Stimulated activated naive CD4-positive, alpha-beta T cell treated with Interleukin-2 at 50 U/mL for 16 hours (primary cell): ENCODE measurements at places on chromosomes 3 and 15.

DNA sequence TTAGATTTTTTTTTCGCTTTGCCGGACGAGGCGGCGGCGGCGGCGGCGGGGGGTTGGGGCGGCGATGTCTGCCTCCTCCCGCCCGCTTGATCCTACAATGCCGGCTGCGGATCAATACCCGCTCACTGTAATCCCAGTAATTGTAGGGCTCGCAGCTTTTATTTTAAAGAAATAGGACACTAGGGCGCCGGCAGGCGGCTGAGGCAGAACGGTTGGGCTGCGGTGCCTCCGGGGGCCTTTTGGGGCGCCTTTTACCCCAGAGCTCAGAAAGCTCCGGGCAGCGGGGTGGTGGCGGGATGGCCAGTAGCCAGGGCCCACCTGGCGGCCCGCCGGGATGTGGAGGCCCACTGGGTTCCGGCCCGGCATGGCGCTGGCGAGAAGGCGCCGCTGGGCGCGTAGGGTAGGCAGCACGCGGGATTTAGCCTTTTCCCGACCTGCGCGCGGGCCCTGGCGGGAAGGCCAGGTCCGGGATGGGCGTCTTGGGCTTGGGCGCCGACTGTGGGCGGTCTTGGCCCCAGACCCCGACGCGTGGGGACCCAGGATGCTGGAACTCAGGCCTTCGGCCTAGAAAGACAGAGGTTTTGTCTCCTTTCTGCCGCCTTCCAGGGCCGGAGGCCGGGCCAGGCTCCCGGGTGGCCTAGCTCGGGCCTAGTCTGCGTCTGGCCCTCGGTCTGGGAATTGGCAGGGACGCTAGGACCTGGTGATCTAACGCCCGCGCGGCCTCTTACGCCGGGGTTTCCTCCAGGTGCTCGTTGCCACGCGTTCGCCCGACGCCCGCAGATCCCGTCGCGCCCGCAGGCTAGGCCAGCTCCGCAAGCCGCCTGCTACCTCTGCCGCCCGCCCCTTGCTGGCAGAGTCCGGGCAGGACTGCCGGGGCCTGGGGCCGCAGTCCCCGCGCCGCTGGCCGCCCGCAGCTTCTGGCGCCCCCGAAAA, 15.5 kb upstream of the ONECUT1 start:
- no peak for DNase-seq

DNA sequence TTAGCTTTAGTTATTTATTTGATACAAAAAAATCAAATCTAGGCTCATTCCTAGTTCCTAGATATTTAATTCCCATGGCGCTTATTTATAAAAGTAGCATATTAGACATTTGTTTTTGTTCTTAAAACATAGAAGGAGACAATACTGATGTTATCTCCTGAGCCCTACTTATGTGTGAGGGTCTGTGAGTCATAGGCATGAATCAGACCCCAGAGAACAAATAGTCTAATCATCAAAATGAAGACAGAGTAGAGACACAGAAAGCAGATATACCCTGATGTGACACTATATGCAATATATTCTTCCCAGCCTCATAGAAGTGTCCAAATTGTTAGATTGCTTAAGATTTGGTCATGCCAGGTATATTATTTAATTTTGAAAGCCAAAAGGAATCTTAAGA, 44.9 kb downstream of the PEX5L start:
- no peak for DNase-seq

- DNase-seq, result no peak
Observed at GRCh38 chr3:186004209-186004608, 66.4 kb upstream of the TRA2B start.

DNA sequence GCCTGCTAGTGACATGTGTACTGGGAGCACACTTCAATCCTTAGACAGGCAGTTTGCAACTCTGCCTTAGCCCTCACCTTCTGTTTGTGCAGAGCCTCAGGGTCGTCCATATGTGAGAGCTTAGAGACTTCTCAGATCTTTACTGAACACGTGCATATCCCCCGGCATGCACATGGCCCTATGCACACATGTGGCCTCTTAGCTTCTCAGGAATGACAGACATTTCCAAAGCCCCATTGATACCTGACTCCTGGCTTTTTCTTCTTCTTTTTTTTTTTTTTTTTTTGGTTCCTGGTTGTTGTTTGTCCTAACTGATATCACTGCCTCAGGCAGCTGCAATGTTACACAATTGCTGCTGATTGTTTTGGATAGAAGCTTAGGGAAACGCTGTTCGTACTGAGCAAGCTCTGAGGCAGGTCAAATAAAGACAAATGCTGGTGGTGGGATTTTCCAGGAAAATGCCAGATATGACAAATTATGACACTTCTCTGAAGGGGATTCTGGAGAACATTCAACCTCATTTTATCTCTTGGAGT, 107.2 kb upstream of the RGMA start:
- DNase-seq, result no peak

DNA sequence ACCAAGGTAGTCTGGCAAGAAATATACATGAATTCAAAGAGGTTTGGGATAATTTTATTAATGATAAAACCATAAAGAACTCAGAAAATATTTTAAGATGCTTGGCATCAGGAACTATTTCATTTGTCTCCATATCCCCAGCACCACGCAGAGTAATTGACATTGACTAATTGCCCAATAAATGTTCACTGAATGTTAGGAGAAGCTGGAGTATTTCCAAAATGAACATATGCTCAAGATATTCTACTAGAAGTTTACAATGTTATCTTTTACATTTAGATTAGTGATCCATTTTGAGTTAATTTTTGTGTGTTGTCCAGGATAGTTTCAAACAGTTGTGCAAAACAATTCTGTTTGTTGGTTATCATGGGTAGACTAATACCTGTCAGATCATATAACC, 298.8 kb upstream of the CTDSPL start:
- no peak for DNase-seq

DNA sequence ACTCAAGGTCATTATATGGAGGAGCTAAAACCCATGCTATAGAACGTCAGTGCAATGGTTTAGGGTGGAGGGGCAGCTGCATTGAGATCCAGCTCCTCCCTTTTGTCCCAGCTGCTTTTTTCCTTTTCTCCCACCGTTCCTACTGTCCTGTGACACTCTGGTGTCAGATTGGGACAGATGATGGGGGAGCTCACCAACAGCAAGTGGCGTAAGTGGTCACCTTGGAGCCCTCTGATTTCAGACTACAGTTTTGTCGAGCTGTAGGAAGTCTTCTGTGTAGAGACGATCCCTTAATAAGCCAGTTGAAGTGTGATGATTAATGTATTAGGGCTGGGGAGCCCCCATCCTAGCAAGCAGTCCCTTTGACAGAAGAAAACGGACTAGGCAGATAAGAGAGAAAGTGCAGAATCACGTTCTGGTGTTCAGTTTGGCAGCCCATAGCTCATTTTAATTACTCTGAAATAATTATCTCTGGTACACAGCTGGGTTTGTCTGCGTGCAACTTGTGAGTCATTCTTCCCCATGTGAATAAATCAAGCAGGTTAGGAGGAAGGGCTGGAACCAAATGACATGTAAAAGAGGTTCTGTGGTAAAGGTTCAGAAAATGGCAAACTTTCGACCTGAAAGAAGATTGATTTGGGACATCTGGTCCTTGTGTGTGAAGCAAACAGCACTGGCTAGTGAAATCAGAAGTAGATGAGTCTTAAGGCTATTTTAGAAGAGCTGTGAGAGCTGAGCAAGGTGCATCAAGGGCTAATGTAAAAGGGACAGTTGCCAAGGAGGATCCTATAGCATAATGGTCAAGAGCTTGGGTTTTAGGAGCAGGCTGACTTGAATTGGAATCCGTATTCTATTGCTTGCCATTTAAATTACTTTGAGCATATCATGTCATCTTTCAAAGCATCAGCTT, 241.4 kb downstream of the EDEM1 start:
- DNase-seq, result no peak

GRCh38 chr3:129085165-129085715, 24.7 kb downstream of the GP9 start:
- DNase-seq, result no peak

DNA sequence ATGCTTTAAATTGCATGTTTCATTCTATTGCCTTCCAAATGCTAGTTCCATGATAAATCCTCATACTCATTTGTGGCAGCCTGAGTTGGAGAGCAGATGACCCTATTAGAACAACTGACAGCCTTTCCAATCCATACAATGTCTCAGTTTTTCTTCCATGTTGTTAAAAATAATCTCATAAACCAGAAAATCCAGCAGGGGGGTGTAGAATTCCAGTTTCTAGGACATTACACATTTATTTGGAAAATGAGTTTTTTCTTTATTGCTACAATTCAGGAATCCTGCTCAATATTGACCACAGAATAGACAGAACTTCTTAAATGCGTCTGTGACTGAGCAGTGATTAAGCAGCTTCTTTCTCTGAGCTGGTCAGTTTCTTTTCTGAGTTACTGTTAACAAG, 174.2 kb upstream of the ATP10A start:
- no peak for DNase-seq

DNA sequence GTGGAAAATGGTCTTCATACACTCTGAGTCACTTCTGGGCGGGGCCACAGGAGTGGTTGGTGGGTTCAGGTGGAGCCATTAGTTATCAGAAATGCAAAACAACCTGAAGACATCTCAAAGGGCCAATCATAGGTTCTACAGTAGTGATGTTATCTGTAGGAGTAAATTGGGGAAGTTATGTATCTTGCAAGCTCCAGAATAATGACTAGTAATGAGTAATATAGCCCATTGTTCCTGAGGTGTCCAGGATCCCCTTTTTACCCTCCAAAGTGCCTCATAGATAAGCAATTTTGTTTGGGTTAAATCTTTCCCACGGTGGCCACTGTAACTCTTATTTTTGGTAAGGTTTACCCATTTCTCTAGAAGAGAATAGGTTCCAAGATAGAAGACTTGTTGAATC, 91.7 kb downstream of the PIK3R4 start:
- DNase-seq, result no peak

GRCh38 chr15:99252326-99252725, 1.0 kb downstream of the LRRC28 start:
- no peak for DNase-seq

GRCh38 chr3:20574746-20575145, 388.7 kb upstream of the SGO1 start:
- no peak for DNase-seq

DNA sequence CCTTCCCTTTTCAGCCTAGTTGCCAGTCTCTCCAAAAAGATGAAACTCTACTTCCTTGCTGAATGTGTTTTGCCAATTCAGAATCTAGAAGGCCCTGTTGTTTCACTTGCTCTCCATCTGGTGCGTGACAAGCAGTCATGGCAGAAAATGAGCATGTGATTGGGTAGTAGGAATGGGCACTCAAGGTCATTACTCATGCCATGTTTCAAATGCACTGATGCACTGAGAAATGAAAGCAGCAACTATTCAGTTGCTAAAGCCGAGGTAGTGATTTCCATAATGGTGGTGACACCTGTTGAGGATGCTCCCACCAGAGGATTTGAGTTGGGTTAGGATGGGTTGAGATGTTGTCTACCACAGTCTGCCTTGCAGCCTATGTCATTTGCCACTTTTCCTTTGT, 12.7 kb downstream of the ZBTB38 start:
- no peak for DNase-seq

GRCh38 chr3:73706771-73707170, 82.0 kb upstream of the PDZRN3 start:
- DNase-seq, result no peak
